ENCODE measurements at places on chromosomes 3 and 15.

DNA sequence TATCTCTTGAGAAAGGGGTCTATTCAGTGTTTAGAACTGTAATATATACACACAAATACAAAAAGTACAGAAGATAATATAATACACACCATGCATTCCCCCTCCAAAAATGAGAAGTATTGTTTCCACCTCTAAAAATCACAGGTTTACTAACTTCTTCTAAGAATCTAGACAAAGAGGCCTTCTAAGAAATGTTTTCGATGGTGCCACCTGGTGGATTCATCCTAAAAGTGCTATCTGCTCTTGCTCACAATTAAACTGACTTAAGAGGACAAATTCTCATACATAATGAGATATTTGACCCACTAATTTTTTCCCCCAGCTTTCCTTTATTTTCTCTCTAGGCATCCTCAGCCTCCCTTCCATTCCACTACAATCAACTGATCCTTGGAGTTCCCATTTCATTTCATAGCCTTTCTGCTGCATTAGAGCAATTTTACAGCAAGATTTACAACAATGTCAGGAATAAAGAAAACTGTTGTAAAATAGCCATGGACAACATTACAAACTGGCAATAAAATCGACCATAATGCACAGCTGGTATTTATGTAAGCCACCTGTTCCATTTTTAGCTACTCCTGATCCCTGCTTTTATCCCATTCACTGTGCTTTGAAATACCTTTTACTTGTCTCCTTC, 124.6 kb downstream of the ARRDC4 start:
- peak; percentile 54 for DNase-seq

DNA sequence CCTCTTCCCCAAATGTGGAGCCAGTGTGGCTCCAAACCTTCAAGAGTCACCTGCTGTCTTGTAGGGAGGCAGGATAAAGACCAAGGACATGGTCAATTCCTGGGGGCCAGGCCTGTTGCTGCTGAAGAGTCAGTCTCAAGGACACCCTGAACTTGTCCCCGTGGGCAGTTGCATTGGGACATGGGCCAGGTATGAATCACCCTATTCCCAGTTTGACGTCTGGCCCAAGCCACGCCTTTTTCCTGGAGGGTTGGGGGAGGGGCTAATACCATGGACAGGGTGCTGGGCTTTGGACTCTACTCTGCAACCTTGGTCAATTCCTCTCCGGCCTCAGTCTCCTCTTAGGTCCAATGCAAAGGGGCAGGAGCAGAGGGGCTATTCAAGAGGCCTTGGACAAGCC, 10.4 kb downstream of the ATP2B2 start:
- DNase-seq, result no peak

- DNase-seq, result no peak
Observed at GRCh38 chr3:23669541-23670255, 136.1 kb upstream of the UBE2E1 start.

GRCh38 chr15:43519196-43519595, 1.8 kb downstream of the MAP1A start:
- no peak for DNase-seq

DNA sequence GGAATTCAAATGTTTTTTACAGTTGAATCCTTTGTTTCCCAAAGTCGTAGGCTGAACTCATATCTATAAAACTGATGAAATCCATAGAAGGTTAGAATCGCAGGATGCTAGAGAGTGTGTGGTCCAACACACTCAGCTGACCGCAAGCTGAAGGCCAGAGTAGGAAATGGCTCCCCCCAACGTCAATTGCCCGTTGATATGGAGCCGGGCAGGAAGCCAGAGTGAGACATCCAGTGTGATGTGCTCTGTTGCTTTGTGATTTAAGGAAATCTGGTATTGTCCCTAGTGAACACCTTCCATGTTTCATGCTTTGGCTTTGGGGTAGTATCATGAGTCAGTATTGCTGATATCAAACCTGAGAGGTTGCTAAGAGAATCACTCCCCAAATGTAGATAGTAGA, 5.8 kb upstream of the MEX3B start:
- no peak for DNase-seq

GRCh38 chr3:159870723-159871122, 117.9 kb upstream of the IL12A start:
- no peak for DNase-seq

GRCh38 chr3:152236716-152237115, 32.0 kb upstream of the MBNL1 start:
- DNase-seq, result no peak

GRCh38 chr3:154971771-154972326, 108.3 kb upstream of the MME start:
- DNase-seq, result no peak

- peak; percentile 55 for DNase-seq
Observed at GRCh38 chr15:90099868-90100831, 2.1 kb downstream of the IDH2 start.

DNA sequence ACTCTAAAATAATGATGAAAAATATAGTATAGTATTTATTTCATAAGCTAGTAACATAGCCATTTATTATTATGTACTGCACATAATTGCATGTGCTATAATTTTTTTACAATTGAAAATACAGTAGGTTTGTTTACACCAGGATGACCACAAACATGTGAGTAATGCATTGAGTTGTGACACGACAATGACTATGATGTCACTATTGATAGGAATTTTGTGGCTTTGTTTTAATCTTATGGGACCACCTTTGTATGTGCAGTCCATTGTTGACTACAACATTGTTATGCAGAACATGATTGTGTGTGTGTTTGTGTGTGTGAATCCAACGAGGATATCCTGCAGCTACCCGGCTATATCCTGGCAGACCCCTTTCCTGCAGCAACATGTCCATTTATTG, 372.2 kb upstream of the MCTP2 start:
- no peak for DNase-seq

DNA sequence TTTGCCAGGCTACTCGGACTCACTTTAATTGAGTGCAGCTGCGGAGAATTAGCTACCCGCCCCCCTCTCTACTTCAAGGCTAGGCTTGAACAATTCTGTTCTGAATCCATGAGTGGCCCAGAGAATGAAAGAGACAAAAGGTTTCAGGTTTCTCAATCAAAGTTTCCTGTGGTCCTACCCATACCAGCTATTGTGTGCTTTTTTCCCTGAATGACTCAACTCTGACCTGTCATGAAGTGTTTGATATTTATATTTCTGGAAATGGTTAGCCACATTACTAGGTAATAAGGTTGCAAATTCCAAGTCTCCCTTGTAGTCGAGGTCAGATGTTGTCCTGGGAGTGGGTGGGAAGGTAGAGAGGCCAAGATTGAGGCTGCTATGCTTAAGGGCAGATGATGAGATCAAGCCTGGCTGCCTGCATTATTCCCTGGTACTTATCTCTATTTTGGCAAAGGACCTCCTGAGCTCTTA, 392.7 kb upstream of the TBL1XR1 start:
- peak; percentile 47 for DNase-seq

DNA sequence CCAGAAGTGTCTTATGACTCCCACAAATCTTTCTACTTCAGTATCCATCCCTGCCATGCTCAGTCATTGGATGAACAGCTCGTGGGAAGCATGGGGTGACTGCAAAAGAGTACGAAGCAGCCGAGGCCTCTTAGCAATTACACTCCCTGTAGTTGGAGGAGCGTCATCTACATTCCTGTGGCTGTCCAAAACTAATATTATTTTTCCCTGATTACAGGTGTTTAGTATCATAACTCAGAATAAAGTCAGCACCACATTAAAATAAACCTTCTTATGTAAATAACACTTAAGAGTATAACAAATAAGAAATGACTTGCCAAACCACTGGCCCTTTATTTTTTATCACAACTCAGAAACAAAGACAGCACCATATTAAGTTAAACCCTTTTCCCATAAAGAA, 141.5 kb downstream of the PLOD2 start:
- DNase-seq, result peak; percentile 6

DNA sequence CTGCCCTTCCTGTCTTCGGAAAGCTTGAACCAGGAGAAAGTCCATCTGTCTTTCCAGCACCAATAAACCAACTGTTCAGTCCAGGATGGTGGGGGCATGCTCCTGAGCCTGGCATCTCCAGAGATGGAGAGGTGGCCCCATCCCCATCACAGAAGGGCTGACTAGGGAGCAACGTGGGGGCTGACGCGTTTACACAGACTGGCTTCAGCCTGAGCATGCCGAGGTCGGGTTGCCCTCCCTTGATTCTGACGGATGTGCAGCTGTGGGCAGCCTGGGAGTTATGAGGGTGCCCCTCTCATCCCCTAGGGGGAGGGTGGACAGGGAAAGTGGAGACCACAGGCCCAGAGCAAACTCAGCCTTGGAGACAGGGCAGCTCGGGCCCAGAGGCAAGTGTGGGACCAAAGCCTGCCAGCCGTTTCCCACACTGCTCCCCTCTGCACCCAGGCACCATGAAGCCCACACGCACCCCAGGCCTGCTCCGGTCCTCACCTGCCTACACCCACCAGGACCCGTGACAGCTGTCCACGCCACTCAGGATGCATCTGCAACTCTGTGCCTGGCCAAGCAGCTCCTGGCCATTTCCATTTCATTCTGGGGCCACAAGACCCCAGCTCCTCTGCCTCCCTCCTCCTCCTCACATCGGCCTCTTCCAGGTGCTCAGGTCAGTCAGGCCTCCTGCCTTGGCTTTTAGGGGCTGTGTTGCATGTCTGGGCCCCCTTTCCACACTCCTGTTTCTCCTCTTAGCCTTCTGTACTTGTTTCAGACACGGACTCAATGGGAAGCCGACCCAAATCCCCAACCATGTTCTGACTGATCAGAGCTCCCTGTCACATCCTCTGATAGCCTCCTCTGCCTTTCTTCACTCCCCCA, 48.2 kb upstream of the SLC41A3 start:
- no peak for DNase-seq

DNA sequence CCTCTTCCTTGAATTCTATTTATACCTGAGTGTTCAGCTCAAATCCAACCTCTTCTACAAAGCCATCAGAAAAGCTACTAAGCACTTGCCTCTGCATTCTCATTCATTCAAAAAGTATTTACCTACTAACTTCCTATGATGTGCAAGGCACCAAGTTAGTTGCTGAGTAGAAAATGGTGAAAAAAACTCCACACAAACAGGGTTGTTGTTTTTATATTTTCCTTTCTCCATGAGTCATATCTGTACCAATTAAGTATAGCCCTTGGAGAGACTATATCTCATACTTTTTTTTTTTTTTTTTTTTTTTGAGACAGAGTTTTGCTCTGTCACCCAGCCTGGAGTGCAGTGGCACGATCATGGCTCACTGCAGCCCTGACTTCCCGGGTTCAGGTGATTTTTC, 67.7 kb downstream of the IGF2BP2 start:
- no peak for DNase-seq

DNA sequence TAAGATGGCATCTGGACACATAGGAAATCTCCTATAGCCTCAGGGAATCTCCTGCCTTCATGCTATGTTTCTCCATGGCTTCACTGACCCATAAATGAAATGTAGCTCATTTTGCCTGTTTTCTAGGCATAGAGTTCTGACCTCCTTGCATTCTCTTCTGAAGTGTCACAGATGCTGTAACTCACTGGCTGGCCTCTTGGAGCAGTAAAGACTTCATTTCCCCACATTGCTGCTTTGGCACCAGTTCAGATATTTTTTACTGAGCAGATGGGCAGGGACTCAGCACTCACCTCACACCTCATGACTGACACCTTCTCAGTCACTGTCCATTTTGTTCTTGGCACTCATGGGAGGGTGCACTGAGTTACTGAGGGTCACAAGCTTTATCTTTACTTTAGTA, 286.7 kb upstream of the TGFBR2 start:
- DNase-seq, result peak; percentile 25

GRCh38 chr3:130374033-130374432, 28.6 kb downstream of the COL6A5 start:
- DNase-seq, result no peak

- DNase-seq, result no peak
Observed at GRCh38 chr3:7309641-7310102, 448.8 kb downstream of the GRM7 start.

DNA sequence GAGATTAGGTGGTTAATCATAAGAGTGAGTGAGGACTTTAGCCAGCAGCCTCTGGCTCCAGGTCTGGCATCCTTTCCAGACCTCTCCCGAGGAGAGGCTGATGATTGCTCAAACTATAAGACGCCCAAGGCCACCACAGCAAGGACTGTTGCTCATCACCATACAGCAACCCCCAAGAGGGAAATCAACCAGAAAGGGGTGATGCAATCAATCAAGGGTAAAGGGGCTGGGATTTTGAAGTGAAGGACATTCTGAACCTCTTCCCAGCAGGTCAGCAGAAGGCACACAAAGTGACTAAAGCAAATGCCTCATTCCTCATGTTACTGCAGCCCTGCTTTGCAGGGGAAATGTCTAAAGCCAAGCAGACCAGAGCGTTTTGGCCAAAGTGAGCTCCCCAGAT, 247.3 kb upstream of the IGF1R start:
- DNase-seq, result no peak

DNA sequence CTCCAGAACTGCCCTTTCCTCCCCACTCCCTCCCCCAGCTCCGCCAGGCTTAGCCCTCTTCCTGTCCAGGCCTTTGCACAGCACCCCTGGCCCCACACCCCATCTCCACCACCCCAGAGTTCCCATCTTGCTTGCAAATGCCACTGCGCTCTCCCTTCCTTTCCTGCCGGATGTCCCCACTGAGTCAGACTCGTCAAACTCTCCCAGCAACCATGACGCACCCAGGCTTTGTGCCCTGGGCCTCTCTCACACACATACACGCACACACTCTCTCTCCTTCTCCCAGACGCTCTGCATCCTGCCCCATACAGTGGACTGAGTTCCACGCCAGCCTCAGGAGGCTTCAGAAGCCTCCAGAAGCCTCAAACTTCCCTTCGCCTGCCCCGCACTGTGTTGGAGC, 2.8 kb upstream of the CCDC9B start:
- DNase-seq, result no peak

DNA sequence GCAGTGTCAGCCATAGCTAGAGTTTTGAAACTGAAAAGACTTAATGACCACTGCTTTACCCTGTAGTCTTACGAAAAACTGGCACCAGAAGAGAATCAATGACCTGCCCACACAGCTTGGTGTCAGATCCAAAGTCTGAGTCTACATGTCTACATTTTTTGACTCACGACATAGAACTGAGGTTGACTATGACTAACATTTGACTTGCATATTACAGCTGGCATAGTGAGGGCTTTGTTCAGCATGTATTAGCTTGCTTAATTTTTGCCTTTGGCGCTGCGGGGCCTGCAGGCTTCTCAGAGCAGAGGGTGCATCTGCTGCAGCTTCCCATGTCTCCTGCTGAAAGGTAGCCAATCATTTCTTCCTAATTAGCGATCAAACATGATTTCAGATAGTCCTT, 167.0 kb downstream of the EBLN2 start:
- no peak for DNase-seq

DNA sequence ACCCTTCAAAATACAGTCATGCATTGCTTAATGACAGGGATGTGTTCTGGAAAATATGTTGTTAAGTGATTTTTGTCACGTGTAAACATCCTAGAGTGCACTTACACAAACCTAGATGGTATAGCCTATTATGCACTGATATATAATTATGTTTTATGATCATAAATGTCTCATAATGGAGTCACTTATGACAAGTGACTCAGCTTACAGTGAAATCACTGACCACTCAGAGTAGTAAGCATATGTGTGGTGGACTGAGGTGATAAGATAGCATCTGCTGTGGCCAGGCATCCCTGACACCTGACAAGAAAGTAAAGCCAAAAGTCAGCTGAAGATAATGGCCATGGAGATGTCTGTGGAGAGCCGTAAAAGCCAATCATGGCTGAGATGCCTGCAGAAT, 5.4 kb downstream of the ACAD11 start:
- DNase-seq, result no peak

Measured in NCI-H2081 (cell line).